ENCODE measurements at places on chromosomes 4 and X.

GRCh38 chr4:107866726-107867125, 42.0 kb downstream of the SGMS2 start:
- no peak for DNase-seq

GRCh38 chr4:3530663-3531254, 1.5 kb downstream of the LRPAP1 start:
- no peak for DNase-seq

DNA sequence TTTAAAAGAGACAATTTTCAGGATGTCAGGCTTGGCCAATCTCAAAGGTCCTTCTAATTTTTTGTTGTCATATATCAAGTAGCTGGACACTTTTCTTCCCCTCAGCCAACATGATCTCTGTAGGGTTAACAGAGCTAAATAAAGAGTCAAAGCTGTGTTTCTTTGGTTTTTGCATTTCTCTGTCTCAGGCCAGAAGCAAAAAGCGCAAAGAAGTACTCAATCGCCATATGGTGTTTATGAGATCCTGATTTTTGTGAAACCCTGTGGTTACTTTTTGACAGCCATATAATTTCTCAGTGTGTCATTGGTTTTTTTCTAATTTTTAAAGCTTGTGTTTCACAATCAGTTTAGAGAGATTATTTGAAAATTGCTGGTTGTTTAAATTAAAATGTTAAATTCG, 111.9 kb downstream of the MAPK10 start:
- no peak for DNase-seq

DNA sequence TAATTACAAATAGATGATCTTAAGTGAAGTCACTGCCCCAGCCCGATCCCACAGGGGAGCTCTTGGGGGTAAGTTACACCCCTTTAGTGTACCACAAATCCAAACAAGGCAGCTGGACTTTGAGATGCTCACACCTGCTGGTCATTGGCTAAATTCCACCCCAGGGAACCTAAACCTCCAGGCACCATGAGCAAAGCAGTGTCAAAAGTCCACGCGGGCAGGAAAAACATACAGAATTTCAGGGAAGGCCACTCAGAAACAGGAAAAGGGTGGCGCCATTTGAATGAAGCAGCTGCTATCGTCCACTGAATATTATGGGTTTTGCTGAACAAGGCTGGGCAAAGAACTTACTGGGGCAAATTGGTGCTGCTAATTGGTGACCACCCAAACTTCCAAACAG, 30.9 kb downstream of the SUPT20HL1 start:
- no peak for DNase-seq

DNA sequence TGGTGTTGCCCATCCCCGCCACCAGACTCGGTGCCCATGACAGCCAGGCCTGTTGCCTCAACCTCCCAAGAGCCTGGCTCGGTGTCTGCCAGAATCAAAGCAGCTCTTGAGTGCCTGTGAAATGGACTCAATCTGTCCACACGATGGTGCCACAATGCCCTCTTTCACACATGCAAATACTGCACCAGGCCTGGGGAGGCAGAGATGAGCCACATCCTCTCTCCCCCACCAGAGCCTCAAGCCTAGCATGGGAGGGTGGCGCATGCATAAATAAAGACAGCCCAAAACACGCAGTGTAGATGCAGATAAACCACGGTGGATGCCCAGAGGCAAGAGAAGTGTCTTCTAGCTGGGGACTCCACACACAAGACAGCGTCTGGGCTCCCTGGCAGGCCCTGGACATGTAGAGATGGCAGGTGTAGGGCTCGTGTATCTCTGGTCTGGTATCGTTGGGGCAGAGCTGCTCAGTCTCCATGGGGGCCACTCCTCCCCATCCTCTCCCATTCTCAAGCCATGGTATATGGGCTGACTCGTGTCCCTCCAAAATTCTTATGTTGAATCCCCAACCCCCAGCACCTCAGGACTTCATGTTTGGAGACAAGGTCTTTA, 65.6 kb downstream of the JAKMIP1 start:
- DNase-seq: peak; percentile 73

- DNase-seq: no peak
Measured at GRCh38 chr4:147582386-147583060, 34.7 kb upstream of the TMEM184C start.

GRCh38 chrX:110258552-110258951, 59.3 kb downstream of the AMMECR1 start:
- no peak for DNase-seq

DNA sequence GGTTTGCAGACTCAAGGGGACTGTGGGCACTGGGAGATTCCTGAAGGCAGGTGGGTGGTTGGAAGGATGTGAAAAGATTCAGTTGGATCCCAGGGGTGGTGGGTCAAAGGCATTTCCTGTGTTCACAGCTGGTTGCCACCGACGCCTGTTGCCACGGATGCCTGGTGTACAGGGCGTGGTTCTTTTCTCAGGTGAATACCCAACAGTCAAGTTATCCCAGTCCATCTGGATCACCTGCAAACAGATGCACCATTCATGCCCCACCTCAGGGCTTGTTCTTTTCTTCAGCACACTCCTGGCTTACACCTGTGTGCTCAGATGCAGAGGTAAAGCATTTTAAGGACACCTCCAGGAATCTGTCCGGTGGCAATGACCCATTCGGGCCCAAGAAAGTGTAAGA, 55.8 kb upstream of the SHOX start:
- DNase-seq: no peak

DNA sequence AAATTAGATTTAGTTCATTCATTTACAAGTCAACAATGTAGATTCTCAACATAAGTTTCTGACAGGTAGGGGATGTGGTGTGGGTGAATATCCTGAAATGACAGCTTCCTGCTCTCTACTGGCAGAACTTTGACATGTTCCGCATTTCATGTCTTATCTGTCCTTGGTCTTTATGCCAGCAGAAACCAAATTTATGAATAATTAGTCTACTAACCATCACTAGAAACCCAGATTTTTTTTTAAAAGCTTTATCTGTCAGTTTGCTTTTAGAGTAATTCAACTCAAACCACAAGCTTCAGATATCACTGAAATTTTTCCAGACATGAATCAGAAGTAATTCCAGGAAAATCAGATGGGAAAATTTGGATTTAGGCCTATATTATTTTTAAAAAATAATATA, 17.9 kb downstream of the COQ2 start:
- DNase-seq: no peak

- no peak for DNase-seq
Measured at GRCh38 chrX:106306391-106306947, 138.4 kb downstream of the PWWP3B start.

DNA sequence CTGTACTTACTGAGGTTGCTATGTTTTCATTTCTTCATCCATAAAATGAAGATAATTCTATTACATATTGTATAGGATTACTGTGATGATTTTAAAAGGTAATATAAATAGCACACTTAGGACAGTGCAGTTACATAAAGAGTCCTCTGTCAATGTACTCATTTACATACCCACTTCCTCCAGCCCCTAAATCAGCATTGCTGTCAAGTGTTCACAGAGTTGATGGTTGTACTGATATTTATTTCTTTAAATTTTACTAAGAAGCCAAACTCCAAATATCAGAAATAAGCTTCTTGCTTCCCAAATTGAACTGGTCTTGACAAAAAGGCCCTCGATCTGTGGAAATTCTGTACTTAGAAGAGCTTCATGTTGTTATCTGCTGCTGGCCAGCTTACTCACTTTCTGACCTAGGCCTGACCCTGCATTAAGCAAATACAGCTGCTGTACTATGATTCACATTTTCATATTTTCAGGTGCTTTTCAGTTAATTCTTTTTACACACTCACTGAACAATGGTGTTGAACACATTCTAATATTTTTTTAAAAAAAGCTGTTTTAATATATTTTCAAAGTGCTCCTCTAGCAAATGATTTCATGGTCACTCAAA, 259.6 kb downstream of the UNC5C start:
- no peak for DNase-seq

- no peak for DNase-seq
Measured at GRCh38 chr4:150855981-150856510, 159.0 kb downstream of the LRBA start.

DNA sequence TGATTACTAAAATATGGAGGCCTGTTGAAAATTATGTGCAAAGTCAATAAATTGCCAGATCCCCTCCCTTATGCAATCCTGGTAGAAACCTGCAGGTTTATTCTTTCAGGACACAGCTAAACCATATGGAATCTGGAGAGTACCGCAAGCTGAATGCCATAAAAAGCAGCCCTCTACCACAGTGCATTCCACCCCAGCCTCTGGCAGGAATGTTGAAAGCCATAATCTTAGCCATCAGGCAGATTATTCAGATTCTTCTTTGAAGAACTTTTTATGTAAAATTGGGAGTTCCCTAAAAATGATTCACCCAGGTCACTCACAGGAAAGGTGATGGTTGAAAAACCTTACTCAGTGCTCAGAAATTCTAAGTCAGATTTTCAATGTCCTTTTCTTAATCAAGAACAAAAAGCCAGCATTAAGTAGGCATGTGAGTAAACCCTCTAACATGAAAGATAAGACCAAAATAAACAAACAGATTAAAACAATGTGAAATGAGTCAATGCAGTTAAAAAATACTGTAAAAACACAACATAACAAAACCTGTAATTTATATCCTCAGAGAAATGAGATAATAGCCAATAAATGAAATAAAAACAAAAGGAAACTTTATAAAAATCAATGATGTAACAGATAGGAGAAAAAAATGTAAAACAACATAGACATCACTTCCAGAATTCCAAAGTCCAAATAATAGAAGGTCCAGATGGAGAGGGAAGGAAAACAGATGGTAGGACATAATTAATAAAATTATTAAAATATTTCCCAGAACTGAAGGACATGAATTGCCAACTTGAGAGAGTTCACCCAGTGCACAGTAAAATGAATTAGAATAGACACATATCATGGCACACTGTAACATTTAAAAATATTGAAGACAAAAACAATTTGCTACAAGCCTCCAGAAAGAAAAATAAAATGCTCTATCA, 226.9 kb downstream of the FSTL5 start:
- no peak for DNase-seq

DNA sequence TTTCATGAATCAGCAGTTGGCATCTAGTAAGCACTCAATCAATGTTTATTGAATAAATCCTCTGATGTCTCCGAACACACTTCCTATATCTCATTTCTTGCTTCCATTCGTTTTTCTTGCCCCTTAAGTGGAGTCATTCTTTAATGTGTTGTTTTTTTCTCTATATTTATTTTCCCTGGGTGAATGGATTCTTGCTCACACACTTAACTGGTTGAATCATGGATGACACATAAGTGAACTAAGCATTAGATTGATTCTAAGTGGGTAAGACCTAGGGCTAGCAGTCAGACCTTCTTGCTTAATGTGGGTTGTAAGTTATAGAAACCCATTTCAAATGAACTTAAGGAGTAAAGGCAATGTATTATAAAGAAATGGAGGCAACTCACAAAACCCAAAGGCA, 111.1 kb downstream of the RTL3 start:
- DNase-seq: no peak

DNA sequence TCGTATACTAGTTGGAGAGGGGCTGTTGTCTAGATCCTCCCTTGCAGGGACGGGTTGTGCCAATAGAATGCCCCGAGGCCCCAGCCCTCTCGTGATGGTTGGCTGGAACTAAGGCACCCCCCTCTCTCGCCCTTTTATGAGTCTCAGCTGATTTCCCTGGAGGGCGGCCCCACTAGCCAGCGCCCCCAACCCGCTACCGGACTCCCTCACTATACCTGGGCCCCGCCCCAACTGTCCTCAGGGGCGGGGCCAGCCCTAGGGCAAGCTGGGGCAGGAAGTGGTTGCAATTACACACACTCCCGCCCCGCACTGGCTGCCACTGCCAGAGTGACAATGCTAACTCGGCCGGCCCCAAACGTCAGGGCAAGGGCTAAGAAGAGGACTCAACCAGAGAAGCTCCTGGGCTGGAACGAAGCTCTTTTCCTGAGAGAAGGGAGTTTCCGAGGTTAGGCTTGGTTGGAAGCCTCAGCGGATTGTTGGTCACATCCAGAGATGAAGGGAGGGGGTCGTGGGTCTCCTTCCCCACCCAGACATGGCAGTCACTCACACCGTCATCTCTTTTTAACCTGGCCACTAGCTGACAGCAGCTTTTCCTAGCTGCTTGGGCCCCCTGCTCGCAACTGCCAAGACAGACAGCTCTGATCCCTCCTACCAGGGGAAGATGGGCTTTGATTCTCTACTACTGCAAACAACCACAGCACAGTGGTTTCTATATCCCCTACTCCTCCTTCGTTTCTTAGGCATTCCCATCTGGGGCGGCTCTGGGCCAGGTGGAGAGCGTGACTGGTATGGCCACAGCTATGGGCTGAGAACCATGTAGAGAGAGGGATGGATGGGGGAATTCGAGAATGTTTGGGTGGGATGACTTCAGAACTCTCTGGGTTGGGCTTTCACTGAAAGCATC, 21.0 kb upstream of the BCORL1 start:
- DNase-seq: peak; percentile 85

DNA sequence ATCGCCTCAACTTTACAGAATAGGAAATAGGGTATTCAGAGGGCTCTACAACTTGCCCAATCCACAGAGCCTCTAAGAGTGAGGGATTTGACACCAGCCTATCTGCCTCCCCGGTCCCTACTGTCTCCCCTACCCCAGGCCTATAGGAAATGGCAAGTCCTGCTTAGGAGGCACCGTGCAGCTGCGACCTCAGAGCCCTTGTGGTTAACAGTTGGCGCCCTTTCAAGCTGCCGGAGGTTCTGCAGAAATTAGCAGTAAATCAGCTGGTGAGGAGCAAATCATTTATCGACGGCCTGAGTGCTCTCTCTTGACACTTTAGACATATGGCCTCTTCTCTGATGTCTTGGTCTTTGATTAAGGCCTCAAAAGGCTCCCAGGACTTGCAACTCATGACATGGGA, 96.9 kb downstream of the CLNK start:
- peak; percentile 18 for DNase-seq

DNA sequence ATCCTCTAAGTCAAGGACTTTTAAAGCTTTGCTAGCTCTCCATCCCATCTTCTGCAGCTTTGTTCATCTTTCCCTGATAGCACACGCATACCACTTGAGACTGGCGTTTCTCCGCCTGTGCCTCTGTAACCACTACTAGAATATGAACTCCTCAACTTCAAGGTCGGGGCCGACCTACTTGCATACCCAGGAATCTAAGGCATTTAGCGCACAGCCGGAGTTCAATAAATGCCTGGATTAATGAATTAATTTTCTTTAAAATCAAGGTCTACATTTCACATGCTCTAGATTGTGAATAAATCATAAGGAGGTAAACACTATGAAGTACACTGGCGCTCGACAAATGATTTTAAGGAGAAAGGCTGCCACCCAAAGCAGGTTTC, 89.3 kb downstream of the HNRNPD start:
- no peak for DNase-seq

DNA sequence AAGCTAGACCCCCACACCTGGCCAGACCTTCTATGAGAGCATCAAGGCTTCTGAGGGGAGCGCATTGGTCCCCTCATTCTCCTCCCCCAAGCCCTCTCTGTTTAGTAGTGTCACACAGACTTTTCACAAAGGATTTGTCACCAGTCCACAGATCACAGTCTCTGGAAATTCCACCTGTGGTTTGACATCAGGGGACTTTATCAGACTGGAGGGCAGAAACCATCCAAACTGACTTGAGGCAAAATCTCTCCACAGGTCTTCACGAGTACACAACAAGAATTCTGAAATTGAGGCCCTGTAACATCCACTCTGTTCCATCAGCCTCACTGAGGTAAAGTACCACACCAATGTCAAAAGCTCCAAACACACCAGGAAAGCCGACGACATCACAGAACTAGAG, 112.5 kb downstream of the SH3KBP1 start:
- peak; percentile 43 for DNase-seq
